ENCODE measurements at places on chromosomes 6 and 20. TPM values are rescaled to one million over a fixed set of nuclear protein-coding genes. Genes with fewer than 3 reads are reported as not detected.

- no peak for DNase-seq
- H3K36me3 ChIP-seq: no peaks in the 10 kb centered on the region
- H3K27ac ChIP-seq: no peak overlapping the region
- H3K4me1 ChIP-seq: no peaks in the 10 kb centered on the region
- H3K27me3 ChIP-seq: no peaks in the 10 kb centered on the region
Observed at GRCh38 chr6:48757661-48758060, 646.7 kb upstream of the PTCHD4 start.

GRCh38 chr6:150263765-150264404, 104.9 kb upstream of the IYD start:
- no peak overlapping the region for H3K4me3 ChIP-seq
- no peak for DNase-seq
- no peaks in the 10 kb centered on the region for H3K27me3 ChIP-seq
- H3K27ac ChIP-seq: peak overlapping the region; percentile 51

GRCh38 chr6:42030585-42031506, 19.5 kb upstream of the TAF8 start:
- peak overlapping the region; percentile 40 for H3K4me3 ChIP-seq
- H3K36me3 ChIP-seq: no peaks in the 10 kb centered on the region
- no peaks in the 10 kb centered on the region for H3K27me3 ChIP-seq
- H3K27ac ChIP-seq: peak overlapping the region; percentile 66

The HLA-DPA1 gene
- 21.5 TPM for total RNA-seq

DNA sequence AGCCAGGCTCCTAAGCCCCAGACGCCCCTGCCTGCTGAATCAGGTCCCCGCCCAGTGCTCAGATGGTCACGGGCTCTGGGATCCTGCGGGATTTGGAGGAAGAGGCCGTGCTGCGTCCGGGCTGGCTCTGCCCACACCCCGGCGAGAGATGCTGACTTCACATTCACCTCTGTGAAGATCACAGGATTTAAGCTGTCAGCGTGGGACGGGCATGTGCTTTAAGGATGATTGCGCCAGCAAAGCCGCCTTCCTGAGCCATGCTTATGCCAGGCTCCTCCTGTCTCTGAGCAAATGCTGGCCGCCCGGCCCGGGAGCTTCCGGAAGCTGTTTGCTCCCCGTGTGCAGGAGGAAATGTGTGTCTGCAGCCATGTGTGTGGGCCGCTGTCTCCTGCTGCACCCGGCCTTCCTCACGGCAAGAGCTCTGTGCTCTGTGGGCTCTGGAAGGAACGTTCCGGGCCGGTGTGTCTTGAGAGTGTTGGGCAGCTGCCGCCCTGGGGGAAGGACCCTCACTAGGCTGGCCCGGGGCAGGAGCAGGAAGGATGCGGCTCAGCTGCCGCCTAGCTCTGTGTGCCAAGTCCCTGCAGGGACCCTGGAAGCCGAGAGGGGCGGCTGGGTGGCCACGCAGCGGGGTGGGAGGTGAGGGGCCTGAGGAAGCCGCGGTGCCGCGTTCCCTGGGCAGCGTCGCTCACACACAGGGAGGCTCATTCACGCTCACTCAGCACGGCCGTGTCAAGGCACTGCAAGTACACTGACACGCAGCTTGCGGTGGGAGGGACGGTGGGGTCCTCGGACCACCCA, 19.0 kb upstream of the BHLHE23 start:
- no peaks in the 10 kb centered on the region for H3K4me1 ChIP-seq
- peak overlapping the region; percentile 13 for H3K4me3 ChIP-seq
- no peak overlapping the region for H3K27ac ChIP-seq
- no peaks in the 10 kb centered on the region for H3K36me3 ChIP-seq

The SPATS1 gene
- total RNA-seq: not detected

The FERMT1 gene
- not detected for total RNA-seq

The TRERF1 gene
- total RNA-seq: 27.1 TPM

GRCh38 chr20:33209789-33210188, 7.4 kb upstream of the BPIFA3 start:
- DNase-seq: peak; percentile 20
- no peaks in the 10 kb centered on the region for H3K4me1 ChIP-seq
- H3K27ac ChIP-seq: no peak overlapping the region

The TAGAP gene
- 52.6 TPM for total RNA-seq

DNA sequence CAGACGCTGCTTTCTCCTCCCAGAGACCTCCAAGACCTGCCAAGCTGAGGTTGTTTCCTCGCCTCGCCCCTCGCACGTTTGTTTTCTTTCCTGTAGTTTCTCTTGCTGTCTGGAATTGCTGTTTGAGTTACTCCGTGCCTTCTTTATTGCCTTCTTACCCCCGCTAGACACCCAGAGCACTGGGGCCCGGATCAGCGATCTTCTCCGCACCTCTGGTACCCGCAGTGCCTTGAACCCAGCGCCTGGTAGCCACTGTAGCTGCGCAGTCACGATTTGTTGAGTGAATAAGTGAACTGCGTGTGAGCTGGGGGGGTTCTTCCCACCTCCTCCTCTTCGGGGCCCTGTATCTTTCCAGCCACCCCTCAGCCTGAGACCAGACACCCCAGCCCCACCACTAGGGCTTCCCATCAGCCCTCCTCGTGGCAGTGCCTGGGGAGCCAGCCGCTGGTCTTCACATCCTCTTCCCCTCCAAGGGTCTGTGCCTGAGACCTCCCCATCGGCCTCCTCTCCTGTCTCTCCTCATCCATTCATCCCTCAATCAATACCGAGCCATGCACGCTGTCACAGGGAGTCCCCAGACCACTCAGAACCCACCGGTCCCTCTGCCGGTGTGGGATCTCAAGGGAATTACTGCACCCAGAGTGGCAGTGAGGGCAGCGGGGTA, 849 bp upstream of the BMP7 start:
- no peaks in the 10 kb centered on the region for H3K36me3 ChIP-seq
- no peaks in the 10 kb centered on the region for H3K4me1 ChIP-seq
- H3K4me3 ChIP-seq: no peak overlapping the region
- no peak for DNase-seq
- no peak overlapping the region for H3K27ac ChIP-seq
- H3K27me3 ChIP-seq: no peaks in the 10 kb centered on the region

DNA sequence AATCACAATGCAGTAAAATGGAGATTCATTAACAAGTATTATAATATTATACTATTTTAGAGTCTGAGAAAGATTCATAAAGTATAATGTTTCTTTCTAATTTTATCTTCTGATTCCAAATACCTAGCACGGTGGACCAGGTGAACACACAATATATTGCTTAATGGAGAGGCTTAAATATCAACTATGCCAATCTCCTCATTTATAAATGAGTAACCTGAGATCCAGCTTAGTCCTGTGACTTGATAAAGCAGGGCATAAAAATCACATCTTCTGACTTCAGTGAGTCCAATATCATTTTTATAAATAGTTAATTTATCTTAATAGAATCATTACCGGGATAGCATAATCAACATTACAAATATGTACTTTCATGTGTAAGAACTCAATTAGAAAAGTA, 144.4 kb upstream of the GJE1 start:
- H3K27ac ChIP-seq: no peak overlapping the region
- DNase-seq: no peak
- no peaks in the 10 kb centered on the region for H3K36me3 ChIP-seq
- no peak overlapping the region for H3K4me3 ChIP-seq

DNA sequence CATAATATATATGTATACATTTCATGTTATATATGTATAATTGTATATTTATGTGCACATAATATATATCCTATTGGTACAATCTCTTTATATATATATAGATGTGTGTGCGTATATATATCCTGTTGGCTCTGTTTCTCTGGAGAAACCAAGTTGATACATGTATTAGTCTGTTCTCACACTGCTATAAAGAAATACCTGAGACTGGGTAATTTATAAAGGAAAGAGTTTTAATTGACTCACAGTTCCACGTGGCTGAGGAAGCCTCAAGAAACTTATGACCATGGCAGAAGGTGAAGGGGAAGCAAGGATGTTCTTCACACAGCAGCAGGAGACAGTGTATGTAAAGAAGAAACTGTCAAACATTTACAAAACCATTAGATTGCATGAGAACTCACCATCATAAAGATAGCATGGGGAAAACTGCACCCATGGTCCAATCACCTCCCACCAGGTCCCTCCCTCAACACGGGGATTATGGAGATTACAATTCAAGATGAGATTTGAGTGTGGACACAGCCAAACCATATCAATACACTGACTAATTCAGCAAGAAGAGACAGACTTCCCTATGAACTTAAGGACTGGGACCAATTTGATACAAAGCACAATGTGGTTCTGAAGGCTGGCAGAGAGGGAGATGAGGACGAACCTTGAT, 14.0 kb downstream of the CST3 start:
- H3K27me3 ChIP-seq: no peaks in the 10 kb centered on the region
- H3K4me1 ChIP-seq: no peaks in the 10 kb centered on the region
- DNase-seq: no peak
- no peak overlapping the region for H3K27ac ChIP-seq
- no peak overlapping the region for H3K4me3 ChIP-seq
- no peaks in the 10 kb centered on the region for H3K36me3 ChIP-seq

The PSORS1C2 gene
- total RNA-seq: not detected

DNA sequence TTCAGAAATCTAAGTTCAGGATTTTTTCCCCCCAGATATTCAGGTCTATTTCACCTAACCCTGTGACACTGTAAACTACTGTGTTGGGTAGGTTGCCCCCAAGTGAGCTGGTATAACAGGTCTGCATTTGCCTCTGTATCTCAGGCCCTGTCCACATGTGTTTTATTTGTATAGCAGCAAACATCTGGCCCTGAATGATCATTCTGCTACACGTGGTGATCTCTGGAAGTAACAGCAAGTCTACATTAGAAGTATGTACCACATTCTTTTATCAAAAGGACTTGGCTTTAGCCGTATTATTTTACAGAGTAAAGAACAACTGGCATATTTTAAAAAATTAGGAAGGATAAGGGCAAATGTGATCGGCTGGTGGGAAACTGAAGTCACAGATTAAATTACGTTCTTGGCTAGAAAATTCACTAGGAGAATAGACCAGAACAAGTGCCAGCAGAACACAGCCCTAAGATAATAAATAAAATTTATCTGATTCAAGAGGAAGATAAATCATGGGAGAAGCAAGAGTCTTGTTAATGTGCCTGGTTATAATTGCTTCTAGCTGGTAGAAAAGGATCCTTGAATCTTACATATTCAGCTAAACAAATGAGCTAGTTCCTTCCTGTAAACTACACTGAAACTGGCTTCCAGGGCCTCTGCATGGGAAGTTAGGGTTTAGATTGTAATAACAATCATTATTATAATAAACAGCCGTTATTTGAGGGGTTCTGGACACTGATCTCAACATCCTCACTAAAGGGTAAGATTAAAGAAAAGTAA, 192.1 kb downstream of the SAMD5 start:
- no peak for DNase-seq
- H3K27me3 ChIP-seq: no peaks in the 10 kb centered on the region
- no peaks in the 10 kb centered on the region for H3K4me1 ChIP-seq
- no peak overlapping the region for H3K4me3 ChIP-seq
- H3K27ac ChIP-seq: no peak overlapping the region

DNA sequence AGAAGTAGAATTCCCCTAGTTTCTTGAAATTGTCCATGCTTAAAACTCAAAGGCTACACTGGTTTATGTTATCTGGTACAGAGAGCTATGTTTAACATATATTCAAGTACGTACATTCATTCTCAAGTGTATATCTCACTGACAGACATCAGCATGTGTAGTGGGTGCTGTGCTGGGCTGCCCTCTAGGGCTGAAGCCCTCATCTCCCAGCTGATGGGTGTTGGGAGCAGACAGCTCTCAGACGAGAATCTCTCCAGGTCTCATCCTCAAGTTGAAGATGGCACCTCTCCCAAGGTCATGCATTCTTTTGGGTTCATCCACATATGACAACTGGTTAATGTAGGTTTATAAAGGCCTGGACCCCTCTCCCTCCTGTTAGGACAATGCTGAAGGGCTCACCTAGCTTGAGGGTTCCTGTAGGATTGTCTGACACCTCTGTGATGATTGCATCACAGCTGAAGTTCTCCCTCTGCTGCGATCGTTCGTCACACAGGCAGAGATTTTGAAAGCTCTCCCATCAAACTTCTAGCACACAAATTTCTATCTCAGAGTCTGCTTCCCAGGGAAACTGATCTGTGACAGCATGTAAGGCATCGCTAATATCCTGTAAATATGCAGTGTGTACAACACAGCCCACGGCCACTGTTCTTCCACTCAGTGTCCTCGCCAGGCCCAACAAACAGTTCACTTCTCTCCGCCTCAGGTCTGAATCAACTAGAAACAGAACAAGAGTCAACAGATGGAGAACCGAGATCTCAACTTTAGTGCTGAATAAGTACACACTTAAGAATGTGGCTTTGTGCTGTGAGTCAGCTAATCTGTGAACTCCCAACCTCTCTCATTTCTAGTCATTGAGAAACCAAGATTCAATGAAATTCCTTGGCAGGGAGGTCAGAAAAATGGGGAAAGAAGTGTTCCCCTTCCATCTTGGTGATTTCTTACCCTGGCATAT, 43.2 kb downstream of the PREP start:
- no peak overlapping the region for H3K27ac ChIP-seq
- no peaks in the 10 kb centered on the region for H3K4me1 ChIP-seq
- peaks cover 4% of the 10 kb centered on the region for H3K36me3 ChIP-seq
- no peak overlapping the region for H3K4me3 ChIP-seq
- DNase-seq: no peak
- no peaks in the 10 kb centered on the region for H3K27me3 ChIP-seq

DNA sequence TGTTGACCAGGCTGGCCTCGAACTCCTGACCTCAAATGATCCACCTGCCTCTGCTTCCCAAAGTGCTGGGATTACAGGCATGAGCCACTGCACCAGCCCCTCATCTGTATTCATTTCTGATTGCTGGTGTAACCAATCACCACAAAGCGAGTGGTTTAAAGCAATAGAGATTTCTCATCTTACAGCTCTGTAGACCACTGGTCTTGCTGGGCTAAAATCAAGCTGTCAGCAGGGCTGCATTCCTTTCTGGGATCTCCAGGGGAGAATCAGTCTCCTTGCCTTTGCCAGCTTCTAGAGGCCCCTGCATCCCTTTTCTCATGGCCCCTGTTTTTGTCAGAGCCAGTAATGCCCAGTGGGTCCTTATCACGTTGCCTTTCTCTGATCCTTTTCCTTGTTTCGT, 49.9 kb upstream of the PMEPA1 start:
- no peaks in the 10 kb centered on the region for H3K36me3 ChIP-seq
- no peak for DNase-seq
- no peak overlapping the region for H3K27ac ChIP-seq
- no peaks in the 10 kb centered on the region for H3K4me1 ChIP-seq

DNA sequence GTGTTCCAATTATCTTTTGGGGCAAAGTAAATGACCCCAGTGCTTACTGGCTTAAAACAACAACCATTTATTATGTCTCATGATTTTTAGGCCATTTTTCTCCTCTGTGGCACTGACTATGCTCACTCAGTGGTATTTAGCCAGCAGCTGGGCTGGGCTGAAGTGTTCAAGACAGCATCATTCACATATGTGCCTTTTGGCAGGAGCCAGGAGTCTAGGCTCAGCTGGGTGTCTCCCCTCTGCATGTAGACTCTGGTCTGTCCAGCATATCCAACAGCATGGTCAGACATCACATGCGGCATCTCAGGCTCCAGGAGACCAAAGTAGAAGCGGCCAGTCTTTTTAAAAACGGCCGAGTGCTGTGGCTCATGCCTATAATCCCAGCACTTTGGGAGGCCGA, 120.3 kb upstream of the TOP1 start:
- H3K4me1 ChIP-seq: no peaks in the 10 kb centered on the region
- H3K27ac ChIP-seq: no peak overlapping the region
- no peaks in the 10 kb centered on the region for H3K27me3 ChIP-seq
- no peak for DNase-seq
- no peaks in the 10 kb centered on the region for H3K36me3 ChIP-seq

The SMIM8 gene
- 7.3 TPM for total RNA-seq

Data from naive thymus-derived CD4-positive, alpha-beta T cell (primary cell).